Daoy (cell line): ENCODE measurements at places on chromosomes 1 and 21. TPM values are rescaled to one million over a fixed set of nuclear protein-coding genes. Genes with fewer than 3 reads are reported as not detected.

Gene BARHL2
- total RNA-seq: not detected in 2 replicates

- DNase-seq: peak; percentile 88
These were observed 45.8 kb downstream of the TMCC2 start for GRCh38 chr1:205273551-205273982.

GRCh38 chr1:184068354-184068753 lies 16.8 kb downstream of the TSEN15 start:
- DNase-seq: no peak

DNA sequence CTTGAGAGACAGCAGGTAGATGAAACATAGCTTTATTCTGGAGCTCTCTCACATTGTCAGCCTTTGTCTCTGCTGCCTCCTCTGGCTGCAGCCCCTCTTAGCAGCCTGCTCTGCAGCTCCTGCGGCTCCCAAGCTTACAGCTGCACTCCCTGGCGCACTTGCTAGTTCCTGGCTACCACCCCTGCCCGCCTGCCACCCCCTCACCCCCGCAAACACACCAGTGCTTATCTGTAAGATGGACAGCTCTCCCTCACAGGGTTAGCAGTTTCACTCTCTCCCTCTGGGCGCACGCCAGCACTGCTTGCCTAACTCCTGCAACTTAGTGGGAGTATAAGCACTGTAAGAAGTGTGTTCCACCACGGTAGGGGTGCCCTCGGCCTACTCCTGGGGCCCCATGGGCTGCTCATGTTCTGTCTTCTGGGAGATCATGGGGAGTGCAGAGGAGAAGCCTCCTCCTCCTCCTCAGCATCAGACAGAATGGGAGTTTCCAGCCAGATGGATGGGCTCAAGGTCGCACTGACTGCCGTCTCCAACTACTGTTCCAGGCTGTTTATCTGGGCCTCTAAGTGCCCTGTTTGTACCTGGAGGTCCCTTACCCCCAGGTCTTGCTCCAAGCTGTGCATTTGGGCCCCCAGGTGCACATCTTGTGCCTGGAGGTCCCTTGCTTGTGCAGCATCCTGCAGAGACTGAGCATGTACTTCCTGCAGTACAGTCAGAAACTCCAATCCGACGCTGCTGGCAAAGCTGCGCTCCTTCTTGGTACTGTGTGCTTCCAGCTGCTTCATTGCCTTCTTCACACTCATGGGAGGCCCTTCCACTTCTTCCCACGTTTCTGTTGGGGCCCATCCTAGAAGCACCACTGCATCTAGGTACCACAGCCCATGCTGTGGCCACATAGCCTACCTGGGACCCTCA lies 1388.1 kb downstream of the AMY1C start:
- peak; percentile 18 for DNase-seq

DNA sequence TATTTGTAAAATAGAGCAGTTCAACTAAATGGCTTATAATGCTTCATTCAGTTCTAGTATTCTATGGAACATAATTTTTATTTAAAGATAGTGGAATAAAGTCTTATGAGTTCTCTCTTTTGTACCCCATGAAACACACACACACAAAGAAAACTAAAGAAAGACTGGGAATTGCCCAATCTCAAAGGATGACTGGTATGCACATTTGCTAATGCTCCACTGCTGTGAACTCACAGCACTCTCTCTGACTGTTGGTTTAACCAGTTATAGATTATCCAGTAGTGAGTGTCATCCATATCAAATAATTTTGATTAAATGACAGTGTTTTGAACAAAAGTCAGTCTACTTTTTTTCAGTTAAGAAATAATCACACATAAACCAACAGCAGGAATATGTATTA lies 1082.4 kb upstream of the B3GALT2 start:
- DNase-seq: no peak

Gene S1PR1
- 0.63 and 1.4 TPM in 2 replicates for total RNA-seq
